ENCODE measurements at places on chromosomes 12 and 14.
A peak's percentile ranks its signal among the peaks of the same experiment; 100 is the strongest.

DNA sequence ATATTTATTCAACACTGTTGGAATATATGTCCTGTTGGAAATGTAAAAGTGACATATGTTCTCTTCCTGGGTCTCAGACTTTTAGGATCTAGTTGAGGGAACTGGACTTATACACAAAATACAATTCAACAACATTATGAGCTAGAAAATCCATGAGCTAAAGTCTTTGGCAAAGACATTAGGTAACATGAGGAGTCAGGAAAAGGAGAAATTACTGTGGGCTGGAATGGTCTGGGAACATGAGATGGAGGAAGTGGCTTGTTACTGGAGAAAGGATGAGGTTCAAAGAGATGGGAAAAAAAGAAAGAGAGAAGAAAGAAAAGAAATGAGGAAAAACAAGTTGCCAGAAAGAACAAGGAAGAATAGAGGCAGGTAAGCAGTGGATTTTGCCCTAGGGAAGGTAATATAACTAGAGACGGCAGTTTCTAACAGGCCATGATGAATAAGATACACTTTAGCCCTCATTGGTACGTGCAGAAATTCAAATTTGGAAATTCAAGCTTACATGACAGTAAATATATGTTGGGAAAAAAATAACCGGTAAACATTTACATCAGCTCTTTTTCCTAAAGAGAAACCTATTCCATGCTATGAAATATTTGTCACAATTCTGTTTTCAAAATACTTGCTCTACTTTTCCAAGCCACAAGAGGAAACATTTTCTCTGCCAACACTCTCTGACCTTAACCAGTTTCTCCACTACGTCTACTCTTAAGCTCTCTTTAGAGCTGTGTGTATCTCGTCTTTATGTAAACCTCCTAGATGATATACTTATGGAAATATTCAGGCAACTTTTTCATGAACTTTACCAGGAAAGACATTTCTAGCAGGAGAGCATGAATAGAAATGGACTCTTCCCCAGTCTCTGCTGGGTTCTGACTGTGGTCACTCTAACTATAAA lies 268.8 kb upstream of the BTG1 start:
- no peak for DNase-seq

GRCh38 chr14:24874514-24875202 lies 175.3 kb downstream of the STXBP6 start:
- no peak for DNase-seq

DNA sequence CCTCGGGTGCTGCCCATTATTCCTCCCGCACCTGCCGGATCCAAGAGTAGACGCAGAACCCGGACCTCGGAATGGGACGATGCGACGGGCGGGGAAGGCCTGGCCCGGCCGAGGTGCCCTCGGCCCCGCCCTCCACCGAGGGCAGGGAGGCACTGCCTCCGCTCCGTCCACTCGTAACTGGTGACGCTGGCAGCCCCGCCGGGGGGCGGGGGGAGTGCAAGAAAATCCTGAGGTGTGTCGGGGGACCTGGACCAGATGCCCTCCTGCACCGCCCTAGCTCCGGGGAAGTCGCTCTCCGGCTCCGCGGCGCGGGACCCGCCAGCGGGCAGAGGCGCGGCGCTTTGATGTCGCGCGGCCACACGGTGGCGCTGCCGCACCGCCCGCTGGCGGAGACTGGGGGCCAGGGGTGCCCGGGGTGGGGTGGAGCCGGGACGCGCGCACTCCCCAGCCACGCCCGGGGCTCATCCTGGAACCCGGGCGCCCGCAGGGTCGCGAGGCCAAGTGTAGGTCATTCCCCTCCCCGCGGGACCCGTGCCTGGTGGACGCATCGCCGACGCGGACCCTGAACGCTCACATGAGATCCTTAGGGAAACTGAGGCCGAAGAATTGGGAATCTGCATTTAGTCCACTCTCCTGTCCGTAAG lies 202.8 kb downstream of the TTC8 start:
- peak; percentile 52 for DNase-seq

- DNase-seq = no peak
Measured at GRCh38 chr14:104735830-104736642, 12.0 kb downstream of the ADSS1 start.

DNA sequence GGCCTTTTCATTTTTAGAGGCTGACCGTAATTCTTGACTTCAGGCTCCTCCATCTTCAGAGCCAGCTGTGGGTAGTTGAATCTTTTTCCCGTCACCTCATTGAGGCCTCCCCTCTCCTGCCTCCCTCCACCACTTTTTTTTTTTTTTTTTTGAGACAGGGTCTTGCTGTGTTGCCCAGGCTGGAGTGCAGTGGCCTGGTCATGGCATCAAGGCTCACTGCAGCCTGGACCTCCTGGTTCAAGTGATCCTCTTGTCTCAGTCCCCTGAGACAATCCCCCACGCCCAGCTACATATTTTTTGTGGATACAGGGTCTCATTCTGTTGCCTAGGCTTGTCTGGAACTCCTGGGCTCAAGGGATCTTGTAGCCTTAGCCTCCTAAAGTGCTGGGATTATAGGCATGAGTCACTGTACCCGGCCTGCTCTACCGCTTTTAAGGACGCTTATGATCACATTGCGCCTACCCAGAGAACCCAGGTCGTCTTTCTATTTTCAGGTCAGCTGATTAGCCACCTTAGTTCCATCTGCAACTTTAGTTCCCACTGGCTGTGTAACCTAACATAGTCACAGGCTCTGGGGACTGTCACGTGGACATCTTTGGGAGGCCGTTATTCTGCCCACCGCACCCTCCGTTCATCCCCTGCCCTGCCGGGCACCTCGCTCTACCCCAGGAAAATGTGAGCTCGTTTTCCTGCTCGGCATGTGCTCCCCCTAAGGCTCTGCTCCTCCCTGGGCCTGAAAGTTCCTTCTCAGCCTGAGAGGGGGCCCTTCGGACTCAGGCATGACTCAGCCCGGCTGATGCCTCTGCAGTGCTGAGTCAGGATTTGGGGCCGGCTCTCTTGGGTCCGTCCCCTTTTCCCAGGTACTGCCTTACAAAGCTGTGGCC lies 13.4 kb downstream of the TNFAIP2 start:
- DNase-seq = peak; percentile 59

All from WERI-Rb-1 (cell line).